Upper lobe of left lung (tissue), 6 donors: ENCODE measurements at places on chromosomes 11 and 22.

DNA sequence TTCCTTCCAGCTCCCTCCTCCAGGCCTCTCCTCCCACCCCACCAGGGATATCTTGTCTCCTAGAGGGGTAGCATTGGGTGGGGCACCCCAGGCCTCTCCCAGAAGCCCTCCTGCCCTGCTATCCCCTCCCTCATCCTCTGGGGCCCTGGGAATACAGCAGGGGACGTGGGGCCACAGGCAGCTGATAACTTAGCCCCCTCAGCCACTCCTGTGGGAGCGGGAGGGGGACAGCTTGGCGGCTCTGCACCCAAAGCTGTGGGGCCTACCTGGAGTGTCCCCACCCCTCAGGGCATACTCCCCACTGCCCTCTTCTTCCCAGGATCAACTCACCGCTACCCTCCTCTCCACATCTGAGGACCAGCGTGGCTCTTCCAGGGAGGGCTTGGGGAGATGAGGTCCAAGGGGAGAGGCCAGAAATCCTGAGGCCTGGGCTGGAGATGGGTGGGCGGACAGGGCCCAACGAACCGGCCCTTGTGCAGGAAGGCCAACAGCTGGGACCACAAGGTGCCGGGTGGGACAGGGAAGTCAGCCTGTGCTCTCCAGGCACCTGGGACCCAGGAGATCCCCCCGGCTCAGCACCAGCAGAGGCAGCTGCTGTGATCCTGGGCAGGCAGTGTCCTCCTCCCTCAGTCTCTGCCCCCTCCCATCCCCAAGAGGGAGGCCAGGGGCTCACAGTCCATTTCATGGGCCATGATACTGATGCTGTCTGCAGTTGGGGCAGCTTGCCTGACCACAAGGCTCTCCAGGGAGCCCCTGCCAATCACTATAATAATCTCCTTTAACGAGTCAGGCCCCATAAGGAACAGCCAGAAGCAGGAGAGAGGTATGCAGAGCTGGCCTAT, 23.2 kb downstream of the NEAT1 start:
- DNase-seq = peak; percentile 74

- DNase-seq = no peak
Observed at GRCh38 chr22:41752011-41752970, 48.2 kb upstream of the CCDC134 start.

- no peak for DNase-seq
Observed at GRCh38 chr11:96197103-96197502, 145.9 kb downstream of the MAML2 start.

DNA sequence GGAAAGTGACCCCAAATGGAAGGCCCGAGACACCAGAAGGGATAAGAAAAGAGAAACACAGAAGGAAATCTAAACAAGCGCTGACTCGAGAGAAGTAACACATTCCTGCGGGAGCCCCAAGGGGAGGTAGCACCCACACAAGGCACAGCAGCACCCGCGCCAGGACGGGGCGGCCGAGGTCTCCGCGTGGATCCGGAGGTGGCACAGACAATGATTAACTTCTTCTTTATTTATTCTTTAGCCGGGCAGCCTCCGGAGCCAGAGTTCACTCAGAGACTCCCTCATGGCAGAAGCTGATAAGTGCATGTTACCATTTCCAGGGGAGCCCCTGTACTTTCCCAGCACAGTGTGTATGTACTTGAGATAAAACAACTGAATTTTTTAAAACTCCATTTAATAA, 5.1 kb downstream of the TOLLIP start:
- DNase-seq = peak; percentile 41

DNA sequence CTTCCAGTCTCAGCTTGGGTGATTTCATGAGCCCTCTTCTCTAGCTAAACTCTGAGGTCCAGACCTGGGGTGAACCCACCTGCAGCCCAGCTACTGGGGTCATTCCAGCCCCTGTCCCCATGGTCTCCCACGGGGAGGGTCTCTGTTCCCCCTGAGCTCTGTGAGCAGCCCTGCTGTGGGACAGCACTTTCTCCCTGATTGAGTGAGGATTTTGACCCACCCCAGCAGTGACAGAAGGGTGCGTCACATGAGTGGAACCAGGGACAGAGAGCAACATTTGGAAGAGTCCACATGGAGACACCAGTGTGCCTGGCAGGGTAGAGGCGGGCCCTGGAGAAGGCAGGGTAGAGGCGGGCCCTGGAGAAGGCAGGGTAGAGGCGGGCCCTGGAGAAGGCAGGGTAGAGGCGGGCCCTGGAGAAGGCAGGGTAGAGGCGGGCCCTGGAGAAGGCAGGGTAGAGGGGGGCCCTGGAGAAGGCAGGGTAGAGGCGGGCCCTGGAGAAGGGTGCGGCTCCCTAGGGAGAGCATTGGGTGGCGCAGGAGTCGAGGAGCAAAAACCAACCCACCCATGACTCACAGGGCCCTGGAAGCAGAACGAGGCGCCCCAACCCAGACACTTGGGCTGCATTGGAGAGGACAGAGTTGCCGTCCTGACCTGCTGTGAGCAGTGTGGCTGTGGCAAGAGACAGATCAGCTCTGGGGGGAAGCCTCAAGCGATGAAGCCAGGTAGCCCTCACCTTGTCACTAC, 227.7 kb upstream of the B3GAT1 start:
- DNase-seq = no peak

GRCh38 chr11:108093128-108093904, 28.1 kb upstream of the ACAT1 start:
- DNase-seq = no peak

DNA sequence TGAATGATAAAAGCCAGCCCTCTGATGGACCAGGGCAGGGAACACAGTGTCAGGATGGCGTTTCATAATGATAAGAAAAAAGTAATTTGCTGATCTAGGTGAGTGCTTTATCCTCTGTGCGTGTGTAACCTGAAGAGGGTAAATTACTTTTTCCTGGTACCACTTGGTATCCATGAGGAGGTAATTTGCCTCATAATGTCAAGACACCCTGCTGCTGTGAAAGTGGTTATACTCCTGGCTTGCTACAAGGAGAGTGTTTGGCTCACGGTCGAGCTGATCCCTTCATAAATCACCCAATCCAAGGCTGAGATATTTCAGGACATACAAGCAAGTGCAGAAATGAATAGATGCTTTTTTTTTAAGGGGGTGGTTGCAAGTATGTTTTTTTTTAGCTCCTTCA, 207.2 kb upstream of the PGR start:
- no peak for DNase-seq

DNA sequence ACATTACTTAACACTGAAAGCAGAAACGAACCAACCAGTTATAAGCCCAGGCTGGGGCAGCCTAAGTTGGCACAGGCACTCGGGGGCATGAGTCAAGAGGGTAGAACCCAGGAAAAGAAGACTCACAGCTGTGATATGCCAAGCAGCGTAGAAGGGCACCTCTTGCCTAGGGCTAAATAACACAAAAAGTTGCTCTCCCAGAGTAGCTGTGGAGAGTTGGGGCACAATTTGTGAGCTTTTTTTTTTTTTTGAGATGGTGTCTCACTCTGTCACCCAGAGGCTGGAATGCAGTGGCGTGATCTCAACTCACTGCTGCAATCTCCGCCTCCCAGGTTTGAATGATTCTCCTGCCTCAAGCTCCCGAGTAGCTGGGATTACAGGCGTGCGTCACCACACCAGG, 8.8 kb downstream of the CLMP start:
- DNase-seq = no peak

DNA sequence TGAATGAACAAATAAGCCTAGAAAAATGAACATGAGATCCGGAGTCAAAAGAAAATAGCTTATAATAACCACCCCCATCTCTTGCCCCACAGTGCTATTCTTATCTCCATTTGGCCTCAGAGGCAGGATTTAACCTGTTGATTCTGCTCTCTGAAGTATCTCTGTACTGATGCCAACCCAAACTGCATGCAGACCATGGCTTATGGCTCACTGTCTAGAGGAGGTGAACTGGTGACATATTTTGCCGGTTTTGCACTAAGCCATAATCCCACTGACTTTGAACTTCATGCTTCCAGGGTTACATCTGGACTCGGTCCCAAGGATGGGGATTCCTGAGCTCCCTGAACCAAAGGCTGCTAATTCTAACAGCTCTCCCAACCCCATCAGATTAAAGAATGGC, 397.1 kb downstream of the TENM4 start:
- DNase-seq = no peak

DNA sequence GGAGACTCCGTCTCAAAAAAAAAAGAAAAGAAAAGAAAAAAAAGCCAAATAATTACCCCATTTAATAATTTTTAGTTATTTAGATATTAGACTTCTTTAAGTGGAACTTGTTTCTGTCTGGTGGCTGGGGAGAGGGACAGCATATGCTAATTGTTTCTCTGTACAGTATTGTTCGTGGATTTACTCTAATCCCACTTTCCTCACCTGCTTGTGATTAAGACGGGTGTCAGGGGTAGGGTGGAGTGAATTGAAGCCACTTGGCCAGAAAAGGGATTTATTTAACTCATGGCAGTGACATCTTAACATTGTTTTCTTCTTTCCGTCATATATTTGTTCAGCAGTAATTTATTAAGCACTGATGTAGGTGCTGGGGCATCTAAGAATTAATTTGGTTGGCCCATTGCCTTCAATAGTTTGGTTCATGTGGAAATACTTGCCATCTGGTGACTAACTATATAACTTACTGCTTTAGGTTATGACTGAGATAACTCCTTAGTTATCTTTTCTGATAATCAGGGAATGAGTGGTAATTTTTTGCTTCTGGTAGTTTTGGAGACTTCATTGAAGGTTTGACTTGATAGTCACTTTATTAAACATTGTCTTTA, 4.6 kb downstream of the TNRC6B start:
- DNase-seq = no peak

DNA sequence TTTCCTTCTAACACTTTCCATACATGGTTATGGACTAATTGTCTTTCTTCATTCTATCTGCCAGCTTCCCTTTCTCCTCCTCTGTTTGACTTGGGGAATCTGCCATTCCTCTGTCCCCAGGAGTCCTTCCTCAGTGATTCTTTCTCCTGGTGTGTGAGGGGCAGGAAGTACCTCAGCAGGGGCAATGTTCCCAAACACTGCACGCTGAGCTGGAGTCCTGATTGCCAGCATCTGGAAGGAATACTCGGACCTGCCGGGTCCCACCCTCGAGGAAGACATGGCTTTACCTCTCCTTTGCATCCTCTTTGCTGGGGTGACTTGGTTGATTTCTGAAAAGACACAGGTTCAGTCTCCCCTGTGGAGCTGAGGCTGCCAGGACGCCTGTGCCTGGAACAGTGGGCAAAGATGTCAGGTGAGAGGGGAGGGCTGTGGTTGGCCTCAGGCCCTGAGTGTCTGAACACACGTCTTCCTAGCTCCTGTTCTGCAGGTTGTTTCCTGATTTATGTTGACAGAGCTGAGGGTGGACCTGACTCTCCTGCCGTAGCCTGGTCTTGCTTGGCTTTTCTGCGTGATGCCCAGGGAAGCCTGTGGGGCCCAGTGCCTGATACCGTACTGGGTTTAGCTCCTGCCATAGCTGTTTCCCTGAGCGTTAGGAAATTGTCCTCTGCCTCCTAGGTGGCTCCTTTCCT, 4.3 kb downstream of the COX8A start:
- DNase-seq = no peak

- DNase-seq = no peak
Observed at GRCh38 chr11:130603335-130603906, 155.0 kb downstream of the ADAMTS15 start.

- no peak for DNase-seq
Observed at GRCh38 chr11:78809931-78810541, 235.4 kb upstream of the NARS2 start.

- no peak for DNase-seq
Observed at GRCh38 chr11:57085611-57086010, 96.1 kb upstream of the LRRC55 start.

DNA sequence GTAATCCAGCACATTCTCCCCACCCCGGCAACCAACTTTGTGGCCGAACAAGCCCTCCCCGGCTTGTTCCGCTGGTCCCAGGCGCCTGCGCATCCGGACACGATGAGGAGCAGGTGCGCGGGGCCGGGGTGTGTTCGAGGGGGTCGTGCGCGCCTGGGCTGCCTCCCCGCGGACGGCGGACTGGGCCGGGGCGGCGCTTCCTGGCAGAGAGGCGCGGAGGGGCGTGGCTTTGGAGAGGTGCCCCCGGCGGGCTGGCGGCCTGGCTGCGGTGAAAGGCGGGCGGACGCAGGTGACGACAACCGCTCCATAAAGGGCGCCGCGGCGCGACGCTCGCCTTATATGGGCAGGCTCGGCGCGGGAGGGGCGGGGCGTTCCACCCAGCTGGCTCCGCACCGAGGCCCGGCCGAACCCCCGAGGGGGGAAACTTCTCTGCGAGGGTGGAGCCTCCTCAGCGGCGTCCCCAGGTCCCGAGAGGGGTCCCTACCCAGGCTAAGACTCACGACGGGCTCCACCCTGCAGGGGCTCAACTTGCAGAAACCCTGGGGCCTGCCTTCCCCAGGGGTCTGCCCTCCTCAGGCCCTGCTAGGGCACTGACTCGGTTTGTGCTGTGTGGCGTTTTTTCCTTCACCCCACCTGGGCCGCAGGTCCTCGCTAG, 26.4 kb downstream of the TXN2 start:
- peak; percentile 98 for DNase-seq

DNA sequence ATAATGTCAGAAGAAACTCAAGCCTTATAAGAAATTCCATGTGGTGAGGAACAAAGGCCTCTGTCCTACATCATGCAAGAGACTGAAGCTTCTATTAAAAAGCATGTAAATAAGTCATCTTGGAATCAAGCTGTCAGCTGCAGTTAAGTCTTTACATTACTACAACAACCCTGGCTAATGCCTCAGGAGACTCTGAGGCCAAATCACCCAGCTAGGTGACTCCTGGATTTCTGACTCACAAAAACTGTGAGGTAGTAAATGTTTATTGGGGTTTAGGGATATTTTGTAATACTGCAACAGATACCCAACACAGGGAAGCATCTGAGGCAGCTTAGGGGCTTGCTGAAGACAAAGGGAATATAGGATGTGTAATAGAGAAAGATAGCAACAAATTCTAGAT, 89.6 kb downstream of the C11orf87 start:
- DNase-seq = no peak

- DNase-seq = no peak
Observed at GRCh38 chr22:44437216-44438055, 60.6 kb downstream of the RTL6 start.

GRCh38 chr11:68724293-68724692, 27.0 kb downstream of the TESMIN start:
- peak; percentile 26 for DNase-seq

DNA sequence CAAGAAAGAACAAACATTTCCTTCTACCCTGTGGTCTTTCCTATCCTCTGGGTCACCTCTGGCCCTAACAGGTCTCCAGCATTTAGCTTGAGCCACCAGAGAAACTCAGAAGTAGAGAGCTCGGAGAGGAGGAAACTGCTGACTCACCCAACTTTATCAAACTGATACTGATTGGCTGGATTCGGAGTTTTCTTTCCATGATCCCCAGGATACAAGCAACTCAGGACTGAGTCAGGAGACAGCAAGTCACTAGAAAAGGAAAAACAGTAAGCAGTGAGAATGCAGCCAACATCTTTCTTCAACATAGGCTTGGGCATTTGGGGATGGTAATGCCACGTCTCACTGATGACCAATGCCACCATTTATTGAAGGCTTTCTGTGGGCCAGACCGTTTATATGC, 32.7 kb downstream of the THOC5 start:
- no peak for DNase-seq

GRCh38 chr11:82034527-82034926, 699.1 kb downstream of the FAM181B start:
- DNase-seq = no peak

- no peak for DNase-seq
Observed at GRCh38 chr22:28620244-28620922, 59.3 kb downstream of the TTC28 start.
